Naive B cell (primary cell): ENCODE measurements at places on chromosomes 5 and 9.
A peak's percentile ranks its signal among the peaks of the same experiment; 100 is the strongest.

DNA sequence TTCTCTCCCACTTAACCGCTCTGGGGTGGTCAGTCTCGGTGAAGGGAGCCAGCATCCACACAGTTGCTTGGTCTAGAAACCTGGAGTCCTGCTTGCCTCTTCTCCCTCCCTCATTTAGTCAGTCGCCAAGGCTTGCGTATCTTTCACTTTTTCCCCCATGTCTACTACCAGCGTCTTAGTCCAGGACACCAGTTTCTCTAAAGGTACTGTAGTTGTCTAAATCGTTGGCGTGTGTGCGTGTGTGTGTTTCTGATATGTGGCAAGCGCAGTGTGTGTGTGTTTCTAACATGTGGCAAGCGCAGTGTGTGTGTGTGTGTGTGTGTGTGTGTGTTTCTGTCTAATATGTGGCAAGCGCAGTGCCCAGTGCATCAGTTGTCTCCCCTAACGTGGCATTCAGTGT, 641 bp downstream of the ATP6V1G1 start:
- DNase-seq, result no peak

- DNase-seq, result no peak
Measured at GRCh38 chr9:101652601-101653175, 57.9 kb upstream of the PPP3R2 start.

GRCh38 chr5:88881571-88881971, 1.4 kb downstream of the MEF2C start:
- peak; percentile 22 for DNase-seq

GRCh38 chr9:83062651-83063527, at the start of gene RASEF:
RASEF (minus strand) TSS chr9:83063142; CDS start chr9:83062867, 275 bp downstream.
- no peak for DNase-seq

GRCh38 chr9:123957731-123958130, 27.8 kb upstream of the DENND1A start:
- DNase-seq, result no peak

DNA sequence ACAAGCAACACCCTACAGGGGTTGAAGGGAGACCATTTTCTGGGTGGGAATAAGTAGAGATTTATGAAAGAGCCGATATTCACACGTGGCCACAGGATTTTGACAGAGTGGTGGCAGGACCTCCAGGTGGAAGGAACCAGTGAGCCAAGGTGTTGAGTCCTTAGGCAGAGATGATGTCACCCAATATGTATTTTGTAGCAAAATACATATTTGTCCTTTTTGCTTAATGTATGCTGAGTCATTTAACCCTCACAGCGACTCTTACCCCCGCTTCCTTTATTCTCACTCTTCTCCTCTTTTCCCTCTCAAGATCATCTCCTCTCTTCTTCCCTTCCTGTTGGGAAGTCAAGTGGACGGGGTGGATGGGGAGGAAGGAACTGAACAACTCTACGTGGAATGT, 215.7 kb upstream of the S1PR3 start:
- DNase-seq, result no peak

- peak; percentile 6 for DNase-seq
Measured at GRCh38 chr9:99720455-99721050, 101.1 kb upstream of the NR4A3 start.

- no peak for DNase-seq
Measured at GRCh38 chr9:846852-847251, 5.4 kb downstream of the DMRT1 start.

- no peak for DNase-seq
Measured at GRCh38 chr9:6014670-6015270, 654 bp downstream of the RANBP6 start.

DNA sequence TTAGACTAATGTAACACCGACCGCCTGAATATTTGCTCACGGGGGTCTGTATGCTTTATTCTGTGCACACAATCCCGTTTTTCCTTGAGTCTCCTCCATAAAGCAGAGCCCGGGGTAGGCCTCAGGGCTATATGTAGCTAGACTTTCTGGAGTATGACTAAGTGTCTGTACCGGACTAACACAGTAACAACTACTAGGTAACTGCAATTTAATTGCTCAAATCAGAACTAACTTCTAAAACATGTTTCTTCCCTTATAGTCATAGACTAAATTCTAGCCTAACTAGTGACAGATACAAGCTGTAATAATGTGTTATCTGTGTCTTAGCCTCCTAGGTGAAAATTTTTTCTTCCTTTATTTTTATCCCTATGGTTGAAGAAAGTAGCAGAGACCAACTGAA, 2.1 kb downstream of the REEP5 start:
- no peak for DNase-seq

DNA sequence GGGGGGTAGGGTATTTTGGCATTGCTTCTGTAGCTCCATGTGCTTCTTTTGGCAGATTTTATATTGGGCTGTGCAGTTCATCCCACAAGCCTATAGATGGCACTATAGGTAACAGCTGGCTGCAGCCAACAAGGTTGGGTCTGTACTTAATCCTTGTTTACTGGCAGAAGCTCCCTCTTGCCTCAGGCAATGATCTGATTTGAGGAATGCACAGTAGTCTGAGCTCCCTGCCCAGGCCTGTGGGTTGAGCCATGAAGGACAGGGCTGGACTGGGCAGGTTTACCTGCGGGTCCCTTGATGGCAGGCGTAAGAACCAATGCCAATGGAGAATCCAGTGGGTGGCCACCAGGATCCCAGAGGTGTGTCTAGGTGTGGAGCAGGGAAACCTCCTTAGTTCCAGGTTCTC, 11.7 kb upstream of the OR1J2 start:
- DNase-seq, result peak; percentile 5

DNA sequence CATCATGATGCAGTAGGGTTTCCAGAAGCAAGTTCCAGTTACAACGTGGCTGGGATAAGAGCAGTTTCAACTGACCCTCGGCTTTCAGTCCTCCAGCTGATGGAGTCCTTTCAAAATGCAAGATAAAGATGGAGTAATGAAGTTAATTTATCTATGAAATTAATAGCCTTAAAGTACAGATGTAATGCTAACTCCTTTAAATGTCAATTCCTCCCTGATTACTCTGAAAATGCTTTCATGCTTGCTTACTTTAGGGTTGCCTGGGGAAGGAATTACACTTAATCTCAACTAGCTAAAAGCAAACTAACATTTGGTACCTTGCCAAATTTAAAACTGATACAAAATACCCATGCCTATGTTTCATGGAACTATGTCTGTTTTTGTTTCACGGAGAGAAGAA, 178.4 kb downstream of the KIAA0825 start:
- no peak for DNase-seq

DNA sequence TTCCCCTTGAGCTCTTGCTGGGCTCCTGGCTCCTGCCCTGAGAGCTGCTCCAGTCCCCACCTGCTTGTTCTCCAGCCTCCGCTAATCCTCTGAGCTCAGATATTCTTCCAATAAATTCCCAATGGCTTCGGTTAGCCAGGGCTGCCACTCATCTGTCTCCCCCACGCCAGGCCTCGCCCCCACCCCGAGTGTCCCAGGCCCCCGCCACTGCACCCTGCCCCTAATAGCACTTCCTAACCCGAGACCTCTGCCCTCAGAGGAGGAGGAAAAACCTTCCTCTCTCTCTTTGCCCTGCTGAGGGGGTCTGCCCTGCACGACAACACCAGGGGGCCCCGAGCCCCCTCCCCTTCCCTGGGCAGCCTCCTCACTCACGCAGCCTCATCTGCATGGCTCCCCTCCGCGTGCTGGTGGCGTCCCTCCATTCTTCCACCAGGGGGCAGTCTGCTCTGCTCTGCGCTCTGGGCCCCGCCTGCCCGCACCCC, 5.4 kb upstream of the LCN15 start:
- DNase-seq, result peak; percentile 40

DNA sequence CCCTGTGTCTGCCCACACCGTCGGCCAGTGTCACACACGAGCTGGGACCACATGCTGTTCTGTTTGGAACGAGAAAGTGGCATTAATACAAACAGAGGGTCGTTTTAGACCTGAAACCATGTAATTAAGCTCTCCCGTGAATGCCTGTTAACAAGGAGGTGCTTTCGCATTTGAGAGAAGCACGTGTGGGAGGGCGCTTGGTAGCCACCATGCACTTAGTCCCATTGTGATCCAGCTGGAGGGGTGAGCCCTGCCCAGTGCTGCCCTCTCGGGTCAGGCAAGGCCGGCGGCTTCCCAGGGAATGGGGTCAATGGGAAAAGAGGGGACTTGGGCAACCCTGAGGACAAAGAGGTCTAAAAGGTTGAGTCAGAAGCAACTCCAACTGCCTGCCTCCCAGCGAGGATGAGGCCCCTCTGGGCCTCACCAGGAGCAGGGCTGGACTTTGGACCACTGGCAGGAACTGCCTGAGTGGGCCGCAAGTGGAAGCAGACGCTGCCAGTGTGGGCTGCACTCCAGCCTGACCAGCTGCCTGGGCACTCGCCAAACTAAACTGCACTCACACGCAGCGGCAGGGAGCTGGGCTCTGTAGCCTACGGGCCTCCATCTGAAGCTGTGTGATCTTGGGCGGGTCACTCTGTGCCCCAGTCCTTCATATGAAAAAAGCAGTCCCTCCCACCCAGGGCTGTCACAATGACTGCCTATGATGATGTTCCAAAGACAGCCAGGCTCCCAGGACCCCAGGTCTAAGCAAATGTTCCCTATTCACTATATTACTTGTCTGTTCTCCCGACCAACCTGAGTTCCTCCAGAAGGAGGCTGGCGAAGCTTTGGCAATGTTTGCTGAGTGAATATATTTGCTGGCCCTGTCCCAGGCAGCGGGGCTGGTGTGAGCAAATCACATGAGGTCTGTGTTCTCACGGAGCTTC, 195.7 kb downstream of the CDK5RAP2 start:
- DNase-seq, result no peak
